ENCODE measurements at places on chromosomes 1 and 21.
A peak's percentile ranks its signal among the peaks of the same experiment; 100 is the strongest.

DNA sequence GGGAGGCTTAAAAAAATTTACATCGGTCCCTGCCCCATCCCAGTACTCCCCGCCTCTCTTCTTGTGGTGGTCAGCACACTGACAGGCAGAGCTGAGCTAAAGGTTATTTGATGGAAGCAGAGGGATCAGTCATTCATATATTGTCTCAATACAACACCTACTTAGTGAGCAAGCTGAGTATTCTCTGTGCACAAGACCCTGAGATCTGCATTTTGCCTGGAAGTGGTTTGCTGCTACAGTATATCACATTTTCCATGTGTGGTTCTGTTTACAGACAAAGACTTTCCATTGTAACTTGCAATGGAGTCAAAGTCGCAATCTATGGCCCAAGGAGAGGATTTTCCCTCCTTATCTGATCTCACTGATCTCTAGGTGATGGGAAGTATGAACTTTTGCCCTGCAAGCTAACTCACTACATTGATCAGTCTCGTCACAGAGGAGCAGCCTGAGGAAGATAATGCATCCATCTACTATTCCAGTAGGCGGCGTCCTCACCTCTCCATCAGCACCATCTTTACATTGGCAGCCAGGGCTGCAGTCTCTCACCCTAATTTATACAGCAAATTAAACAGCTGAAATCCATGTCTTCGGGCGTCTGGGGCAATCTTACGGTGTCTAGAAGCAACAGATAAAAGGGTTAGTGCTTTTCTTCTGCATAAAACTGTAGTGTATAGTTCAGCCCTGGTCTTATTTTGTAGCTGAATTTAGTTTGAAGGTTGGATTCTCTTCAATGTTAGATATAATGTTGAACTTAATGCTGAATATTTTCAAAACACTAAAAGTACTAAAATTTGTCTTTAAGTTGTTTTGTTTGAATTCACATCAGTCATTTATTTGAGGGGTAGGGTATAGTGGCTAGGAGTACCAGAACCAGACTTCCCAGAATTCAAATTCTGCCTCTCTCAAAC, 3.2 kb upstream of the TRAF5 start:
- DNase-seq = peak; percentile 37

GRCh38 chr21:41396558-41397075, 29.4 kb upstream of the MX1 start:
- DNase-seq = no peak

GRCh38 chr1:4177425-4178150, 277.5 kb upstream of the C1orf174 start:
- no peak for DNase-seq

DNA sequence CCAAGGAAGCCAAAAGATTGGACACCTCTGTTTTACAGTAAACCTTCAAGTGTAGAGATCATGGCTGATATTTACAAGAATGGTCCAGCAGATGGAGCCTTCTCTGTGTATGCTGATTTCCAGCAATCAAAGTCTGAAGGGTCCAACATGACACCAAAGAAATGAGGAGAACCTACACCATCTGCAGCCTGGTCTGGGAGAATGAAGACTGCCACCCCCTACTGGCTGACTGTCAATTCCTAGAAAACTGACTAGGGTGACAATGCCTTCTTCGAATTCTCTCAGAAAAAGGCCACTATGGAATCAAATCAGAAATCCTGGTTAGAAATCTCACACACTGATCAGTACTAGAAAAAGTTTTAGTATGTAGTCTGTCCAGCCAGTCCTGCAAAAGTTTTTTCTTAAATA, 83.3 kb downstream of the CDC42BPA start:
- DNase-seq = peak; percentile 83

DNA sequence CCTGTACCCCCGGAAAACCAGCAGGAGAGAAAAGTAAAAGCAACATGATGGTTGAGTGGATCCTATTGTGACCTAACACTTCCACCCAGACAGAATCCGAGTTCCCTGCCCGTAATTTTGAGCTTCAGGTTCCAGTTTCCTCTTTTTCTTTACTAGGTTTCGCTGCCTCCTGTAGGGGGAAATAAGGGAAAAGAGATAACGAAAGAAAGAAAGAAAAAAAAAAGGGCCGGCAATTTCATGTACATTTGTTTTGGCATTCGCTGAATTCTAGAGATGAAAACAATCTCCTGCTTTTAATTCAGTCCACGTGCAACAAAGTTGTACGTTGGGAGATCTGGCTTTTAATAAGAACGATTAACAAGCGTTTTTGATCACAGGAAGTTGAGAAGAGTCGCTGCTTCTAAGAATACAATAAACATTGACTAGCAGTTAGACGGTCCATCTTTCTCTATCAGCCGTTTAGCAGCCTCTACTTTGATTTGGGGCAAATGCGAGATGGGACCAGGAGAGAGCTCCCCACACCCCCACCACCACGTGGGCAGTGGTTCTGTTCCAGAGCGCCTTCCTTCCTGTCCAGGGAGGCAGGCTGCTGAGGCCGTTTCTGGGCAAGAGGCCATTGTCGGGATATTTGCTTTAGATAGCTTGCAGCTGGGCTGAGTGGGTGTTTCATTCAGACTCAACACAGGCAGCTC, 155.9 kb upstream of the RUNX1 start:
- no peak for DNase-seq

DNA sequence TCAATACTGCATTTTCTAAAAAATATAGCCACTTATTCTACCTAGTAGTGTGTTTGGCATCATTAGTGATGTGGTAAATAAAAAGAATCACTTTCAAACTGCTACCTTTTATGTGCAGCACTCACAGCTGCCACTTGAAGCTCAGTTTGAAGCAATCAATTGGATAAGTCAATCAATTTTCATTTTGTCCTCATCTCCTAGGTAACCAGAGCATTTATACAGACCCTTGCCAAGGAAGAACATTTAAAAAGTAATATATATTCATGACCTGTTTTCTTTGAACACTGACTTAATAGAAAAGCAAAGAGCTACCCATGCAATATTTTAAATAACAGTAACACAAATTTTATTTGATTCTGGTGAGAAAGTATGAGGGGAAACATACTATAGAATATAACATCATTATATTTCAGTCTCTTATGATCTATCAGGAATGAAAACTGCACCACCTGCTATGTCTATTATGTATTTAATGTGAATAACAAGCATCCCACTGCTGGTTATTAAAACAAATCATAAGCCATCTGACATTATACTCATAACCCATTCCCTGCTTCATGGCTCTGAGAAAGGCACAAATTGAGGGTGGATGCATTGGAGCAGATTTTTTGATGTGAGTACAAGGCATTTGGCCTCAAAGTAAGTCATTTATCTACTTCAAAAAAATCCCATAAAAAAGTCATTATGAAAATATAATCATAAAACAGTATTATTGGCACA, 168.4 kb upstream of the C21orf91 start:
- no peak for DNase-seq

- no peak for DNase-seq
These were observed 37.5 kb downstream of the CD2 start for GRCh38 chr1:116791727-116792126.

GRCh38 chr1:184158896-184159681, 107.6 kb downstream of the TSEN15 start:
- DNase-seq = no peak

DNA sequence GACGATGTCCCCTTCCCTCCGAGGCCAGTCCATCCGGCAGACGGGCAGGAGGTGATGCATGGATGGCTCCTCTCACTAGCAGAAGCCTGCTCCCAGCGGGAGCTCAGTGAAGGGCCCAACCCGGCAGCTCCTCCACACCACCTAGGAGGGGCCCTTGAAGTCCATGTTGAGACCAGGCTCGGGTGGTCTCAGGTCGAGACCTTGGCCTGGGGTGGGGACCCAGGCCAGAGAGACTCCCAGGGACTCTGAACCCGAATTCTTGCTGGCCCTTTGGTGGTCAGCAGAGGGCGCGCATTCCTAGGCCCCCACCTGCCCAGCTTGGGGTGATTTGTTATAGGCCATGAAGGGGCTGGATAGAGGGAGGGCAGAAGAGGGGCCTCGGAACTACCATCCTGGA, 642 bp upstream of the NT5C1A start:
- no peak for DNase-seq

DNA sequence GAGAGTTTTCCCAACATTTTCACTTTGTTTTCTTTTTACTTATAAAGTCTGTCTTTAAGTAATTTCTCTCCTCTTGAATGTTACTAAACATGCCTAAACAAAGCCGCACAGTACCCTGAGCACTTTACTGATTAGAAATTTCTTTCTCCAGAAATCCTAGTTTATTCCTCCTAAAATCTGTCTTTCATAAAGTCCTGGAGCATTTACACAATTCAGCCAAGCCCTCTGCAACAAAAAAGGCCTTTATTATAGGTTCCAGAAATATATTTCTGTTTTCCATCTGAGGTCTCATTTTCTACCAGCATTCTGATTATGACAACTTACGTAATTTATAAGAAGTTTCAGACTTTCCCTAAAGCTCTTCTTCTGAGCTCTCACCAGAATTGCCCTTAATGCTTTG, 549.5 kb upstream of the OLFM3 start:
- no peak for DNase-seq

DNA sequence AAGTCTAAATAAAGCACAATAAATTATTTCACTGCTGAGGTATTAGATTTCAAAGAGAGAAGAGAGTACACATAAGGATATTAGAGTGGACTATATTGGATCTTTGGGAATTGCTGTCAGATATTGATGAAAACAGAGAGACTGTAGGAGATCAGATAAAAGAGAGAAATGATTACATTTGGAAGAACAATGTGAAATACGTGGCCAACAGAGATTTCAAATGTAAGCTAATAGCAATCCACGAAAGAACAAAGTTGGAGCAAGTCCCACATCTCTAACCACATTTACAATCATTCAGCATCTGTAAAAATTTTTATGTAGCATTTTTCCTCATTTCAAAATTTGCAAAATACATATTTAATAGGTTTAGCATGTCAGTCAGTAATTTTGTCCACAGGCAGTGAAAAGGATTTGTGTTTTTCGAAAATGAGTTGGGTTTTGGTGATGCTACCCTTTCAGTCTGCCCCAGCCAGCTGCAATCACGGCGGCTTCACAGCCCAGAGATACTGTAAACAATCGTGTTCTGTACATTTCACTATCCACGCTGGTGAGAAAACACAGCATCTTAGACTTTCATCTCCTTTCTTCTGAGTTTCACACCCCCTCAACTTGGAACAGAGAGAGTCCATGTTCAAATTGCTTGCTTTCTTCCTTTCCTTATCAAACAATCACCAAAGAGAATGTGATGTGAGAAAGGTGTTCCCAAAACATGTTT, 209.1 kb upstream of the LYPLAL1 start:
- DNase-seq = no peak

GRCh38 chr1:174174461-174175329, 15.4 kb downstream of the RABGAP1L start:
- peak; percentile 52 for DNase-seq

- no peak for DNase-seq
These were observed 7.6 kb upstream of the AIM2 start for GRCh38 chr1:159084152-159084551.

DNA sequence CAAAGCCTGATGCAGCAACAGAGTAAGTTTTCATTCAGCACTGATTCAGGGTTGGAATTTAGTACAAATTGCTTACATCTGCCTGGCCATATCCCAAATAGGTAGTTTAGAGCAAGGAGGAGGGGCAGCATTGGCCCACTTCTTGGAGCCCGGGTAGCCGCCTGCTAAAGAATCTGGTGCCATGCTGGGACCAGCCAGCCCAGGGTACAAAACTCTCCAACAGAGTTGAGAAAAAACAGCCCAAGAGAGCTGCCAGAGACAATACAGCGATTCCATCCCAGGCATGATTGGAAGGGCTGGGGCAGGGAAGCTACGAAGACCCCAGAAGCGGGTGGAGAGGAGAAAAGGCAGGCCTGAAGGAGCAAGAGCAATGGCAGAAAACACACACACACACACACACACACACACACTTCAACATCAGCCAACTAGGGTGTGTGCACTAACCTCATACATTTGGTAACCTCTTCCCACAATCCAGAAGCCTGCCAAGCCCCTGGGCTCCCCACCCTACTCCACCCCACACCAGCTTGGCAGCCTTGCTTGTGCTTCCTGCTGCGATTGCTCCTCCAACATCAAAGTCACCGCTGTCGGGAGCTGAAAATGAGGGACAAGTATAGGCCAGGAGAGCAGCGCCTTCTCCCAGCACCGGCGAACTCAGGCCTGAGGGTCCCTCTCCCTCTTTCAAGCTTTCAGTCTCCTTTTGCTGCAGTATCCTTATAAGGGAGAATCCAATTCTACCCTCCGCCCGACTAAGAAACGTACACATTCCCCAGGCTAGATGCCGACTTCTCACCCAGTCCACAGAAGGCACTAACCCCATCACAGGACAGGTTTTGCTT, 1.2 kb downstream of the PIK3C2B start:
- peak; percentile 85 for DNase-seq

GRCh38 chr1:110282395-110282794, 56.8 kb upstream of the RBM15 start:
- DNase-seq = no peak

GRCh38 chr1:169511316-169512005, 25.7 kb upstream of the SLC19A2 start:
- no peak for DNase-seq

- DNase-seq = peak; percentile 78
These were observed 27.5 kb upstream of the MYSM1 start for GRCh38 chr1:58727364-58727763.

GRCh38 chr1:10564063-10564462, 89.3 kb downstream of the PEX14 start:
- no peak for DNase-seq

DNA sequence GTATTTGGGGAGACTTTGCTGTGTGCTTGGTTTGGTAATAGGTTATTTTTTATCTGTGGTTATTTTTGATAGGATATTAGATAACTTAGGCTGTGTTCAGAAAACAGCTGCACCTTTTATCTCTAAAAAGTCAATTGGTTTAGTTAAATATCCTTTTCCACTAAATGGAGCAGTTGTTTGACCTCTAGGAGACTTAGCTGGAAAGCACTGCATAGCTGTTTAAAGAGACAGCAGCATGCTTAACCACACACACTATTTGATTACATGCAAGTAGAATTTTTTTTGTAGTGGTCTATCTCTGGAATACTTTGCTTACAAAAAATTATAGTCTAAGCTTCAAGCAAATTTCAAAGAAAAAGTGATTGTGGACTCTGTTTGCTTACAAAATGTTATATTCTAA, 6.5 kb upstream of the PALMD start:
- DNase-seq = no peak

DNA sequence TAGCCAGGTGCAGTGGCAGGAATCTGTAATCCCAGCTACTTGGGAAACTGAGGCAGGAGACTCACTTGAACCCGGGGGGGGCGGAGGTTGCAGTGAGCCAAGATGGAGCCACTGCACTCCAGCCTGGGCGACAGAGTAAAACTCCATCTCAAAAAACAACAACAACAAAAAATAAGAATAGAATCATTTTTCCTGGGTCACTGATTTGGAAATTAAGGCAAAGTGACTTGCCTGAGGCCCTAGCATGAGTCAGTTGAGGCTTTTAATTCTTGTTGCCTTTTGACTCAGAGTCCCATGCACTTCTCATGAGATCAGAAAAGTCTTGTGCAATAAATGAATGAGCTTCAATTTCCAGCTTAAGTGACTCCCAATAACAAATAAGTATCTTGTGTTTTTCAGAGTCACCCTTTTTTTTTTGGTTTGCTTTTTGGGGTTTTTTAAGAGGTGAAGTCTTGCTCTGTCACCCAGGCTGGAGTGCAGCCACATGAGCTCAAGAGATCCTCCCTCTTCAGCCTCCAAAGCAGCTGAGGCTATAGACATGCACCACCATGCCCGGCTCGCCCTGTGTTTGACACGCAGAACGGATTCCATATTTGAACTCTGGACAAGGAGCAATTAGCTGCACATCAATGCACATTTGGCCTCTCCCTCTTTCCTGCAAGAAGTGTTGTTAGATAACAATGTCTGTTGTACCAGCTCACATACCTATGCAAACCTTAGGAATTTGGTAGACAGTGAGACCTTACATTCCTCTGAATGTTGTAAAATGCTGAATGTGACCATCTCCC, 3.4 kb upstream of the PLEKHM2 start:
- DNase-seq = peak; percentile 20
